ENCODE measurements at places on chromosomes 16 and 17.

- no peak for DNase-seq
These were observed 25.9 kb downstream of the OGFOD1 start for GRCh38 chr16:56477096-56477878.

DNA sequence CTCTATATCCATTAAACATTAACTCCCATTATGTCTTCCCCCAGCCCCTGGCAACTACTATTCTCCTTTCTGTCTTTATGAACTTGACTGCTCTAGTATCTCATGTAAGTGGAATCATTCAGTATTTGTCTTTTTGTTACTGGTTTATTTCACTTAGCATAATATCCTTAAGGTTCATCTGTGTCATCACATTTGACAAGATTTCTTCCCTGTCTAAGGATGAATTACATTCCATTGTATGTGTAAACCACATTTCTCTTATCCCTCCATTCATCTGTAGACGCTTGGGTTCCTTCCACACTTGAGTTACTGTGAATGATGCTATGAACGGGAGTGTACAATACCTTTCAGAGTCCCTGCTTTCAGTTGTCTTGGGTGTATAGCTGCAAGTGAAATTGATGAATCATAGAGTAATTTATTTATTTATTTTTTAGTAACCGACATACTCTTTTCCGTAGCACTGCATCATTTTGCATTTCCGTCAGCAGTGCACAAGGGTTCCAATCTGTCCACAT lies 399.7 kb upstream of the RBFOX1 start:
- no peak for DNase-seq

DNA sequence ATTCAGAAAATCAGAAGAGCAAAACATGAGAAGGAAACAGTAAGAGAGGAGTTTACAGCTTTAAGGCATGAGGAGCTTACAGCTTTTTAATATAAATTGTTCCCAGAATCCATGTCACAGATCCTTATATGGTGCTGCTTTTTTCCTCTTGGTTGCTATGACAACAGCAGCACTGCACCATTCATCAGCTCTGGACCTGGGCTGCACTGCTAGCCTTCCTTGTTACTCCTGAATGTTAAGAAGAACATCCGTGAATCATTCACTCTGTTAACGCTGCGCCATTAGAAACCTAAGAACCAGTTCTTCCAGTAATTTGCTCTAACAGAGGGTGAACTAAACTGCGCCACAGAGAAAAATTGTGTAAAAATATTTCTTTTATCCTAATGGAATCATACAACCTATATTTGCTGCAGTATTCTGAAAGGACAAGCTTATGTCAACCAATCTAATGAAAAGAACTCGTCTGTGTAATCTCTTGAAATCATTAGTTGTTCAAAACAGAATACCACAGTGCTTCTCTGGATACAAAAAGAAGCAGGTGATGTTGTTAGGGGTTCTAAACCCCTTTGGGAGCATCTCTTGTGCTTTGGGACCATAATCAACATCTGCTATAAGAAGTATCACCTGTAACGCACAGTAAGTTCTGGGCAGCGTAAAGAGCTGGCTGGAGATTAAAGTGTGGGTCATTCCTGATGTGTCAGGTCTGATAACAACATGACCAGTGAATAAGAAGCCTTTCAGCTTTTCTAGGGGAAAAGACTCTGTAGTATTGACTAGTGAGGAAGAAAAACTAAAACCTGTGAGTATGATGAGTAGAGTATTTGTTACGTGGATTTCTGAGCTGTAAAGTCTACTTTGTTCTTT lies 151.2 kb downstream of the TANC2 start:
- DNase-seq = no peak

- DNase-seq = peak; percentile 94
These were observed 608 bp downstream of the AXIN2 start for GRCh38 chr17:65560628-65561451.

DNA sequence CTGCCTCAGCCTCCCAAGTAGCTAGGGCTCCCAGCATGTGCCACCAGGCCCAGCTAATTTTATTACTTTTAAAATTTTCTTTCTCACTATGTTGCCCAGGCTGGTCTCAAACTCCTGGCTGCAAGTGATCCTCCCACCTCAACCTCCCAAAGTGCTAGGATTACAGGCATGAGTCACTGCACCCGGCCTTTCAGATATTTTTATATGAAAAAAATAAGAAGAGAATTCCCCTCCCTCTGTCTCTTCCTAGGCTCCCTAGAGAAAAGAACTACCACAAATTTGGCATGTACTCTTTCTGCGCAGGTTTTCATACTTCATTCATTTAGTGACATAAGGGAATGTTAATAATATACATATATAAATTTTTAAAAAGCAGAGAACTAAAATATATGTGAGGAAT lies 21.7 kb upstream of the SMURF2 start:
- no peak for DNase-seq

- peak; percentile 63 for DNase-seq
These were observed 220.6 kb upstream of the CHMP6 start for GRCh38 chr17:80770881-80771611.

All from sigmoid colon (tissue), 7 donors.